ENCODE measurements at places on chromosomes 7 and 10. TPM values are rescaled to one million over a fixed set of nuclear protein-coding genes. Genes with fewer than 3 reads are reported as not detected.

The TAS2R39 gene
- total RNA-seq, result not detected

The LAMB1 gene
- 146 TPM for total RNA-seq

DNA sequence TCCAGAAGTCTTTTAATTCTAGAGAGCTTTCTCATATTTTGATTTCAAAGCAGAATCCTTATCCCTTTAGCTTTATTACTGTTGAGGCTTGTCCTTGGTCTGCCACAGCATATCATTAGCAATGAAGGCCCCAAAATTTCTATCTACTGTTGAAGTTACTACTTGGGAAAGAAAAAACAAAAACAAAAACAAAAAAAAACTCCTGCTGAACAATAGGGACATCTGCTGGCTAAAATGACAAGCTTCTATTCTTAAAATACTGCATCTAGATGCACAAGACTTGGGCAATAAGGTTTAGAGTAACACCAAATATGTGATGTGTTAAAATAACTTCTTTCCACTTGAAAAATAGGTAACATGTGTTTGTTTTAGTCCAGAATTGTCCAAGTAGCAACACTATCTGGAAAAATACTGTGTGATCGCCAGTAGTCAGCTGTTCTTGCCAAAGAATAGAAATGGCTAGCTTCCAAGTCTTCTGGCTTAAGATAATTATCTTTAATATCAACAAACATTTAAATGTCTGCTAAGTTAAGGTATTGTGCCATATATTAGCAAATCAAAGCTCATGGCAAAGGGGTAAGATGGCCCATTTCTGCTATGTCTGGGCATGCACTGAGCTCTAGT, 3.8 kb upstream of the DMTF1 start:
- DNase-seq, result peak; percentile 32

- DNase-seq, result no peak
Measured at GRCh38 chr7:27671675-27672074, 9.0 kb upstream of the HIBADH start.

DNA sequence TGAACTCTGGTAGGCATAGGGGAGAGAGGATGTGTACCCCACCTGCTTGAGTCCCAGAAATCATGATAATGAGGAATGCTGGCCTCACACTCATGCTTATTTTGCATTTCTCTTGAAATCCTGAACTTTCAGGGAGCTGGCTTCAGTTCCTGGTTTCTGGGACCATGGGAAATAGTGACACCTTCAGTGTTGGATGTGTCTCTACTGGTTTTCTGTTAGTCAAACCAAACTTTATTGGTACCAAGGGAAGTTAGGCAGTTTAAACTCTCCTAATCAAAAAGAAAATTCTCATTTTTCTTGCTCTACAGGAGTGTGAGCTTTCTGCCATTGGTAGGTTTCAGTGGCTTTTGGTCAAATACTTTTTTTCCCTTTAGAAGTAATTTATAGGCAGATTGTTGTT, 11.8 kb upstream of the PCGF5 start:
- no peak for DNase-seq

The ERV3-1 gene
- 3.0 TPM for total RNA-seq

The OGDHL gene
- 0.30 TPM for total RNA-seq

The FAM25A gene
- not detected for total RNA-seq

- peak; percentile 52 for DNase-seq
Measured at GRCh38 chr7:123538189-123538714, 3.9 kb upstream of the IQUB start.

The INHBA gene
- 3.1 TPM for total RNA-seq

The CLRN3 gene
- total RNA-seq, result not detected

DNA sequence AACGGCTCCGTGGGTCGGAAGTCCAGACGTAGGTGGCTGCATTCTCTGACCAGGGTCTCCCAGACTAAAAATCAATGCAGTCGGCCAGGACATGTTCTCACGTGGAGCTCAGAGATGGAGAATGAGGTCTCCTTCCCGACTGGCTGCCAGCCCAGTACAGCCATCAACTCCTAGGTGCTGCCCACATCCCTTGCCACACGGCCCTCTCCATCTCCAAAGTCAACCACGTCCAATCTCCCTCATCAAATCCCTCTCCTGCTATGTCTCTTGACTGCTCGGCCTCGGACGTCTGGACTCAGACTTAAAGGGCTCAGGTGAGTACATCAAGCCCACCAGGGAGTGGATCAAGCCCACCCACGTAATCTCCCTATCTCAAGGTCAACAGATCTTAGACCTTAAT, 6.9 kb downstream of the MAD1L1 start:
- no peak for DNase-seq

The FAM131B gene
- 0.06 TPM for total RNA-seq

Measured in NCI-H460 (cell line).